Stimulated activated effector memory CD8-positive, alpha-beta T cell treated with anti-CD3 and anti-CD28 coated beads, Interleukin-12 subunit alpha, Interleukin-12 subunit beta, amount 100 ng/mL, for 72 hours (primary cell): ENCODE measurements at places on chromosomes 3 and 15.
A peak's percentile ranks its signal among the peaks of the same experiment; 100 is the strongest.

- no peak for DNase-seq
Observed at GRCh38 chr3:69126999-69127398, 4.6 kb upstream of the LMOD3 start.

DNA sequence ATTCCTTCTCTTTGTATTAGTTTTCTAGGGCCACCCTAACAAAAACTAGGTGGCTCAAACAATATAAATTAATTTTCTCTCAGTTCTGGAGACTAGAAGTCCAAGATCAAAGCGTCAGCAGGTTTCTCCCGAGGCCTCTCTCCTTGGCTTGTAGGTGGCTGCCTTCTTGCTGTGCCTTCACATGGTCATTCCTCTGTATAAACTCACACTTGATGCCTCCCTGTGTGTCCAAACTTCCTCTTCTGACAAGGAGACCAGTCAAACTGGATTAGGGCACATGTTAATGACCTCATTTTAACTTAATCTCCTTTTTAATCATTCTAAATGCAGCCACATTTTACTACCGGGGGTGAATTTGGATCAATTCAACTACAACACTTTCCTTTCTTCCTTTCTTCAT is 691.1 kb downstream of the DIPK2A start:
- DNase-seq = no peak

- DNase-seq = peak; percentile 18
Observed at GRCh38 chr15:90264671-90265070, 801 bp upstream of the NGRN start.

GRCh38 chr3:514192-514591 is 317.6 kb downstream of the CHL1 start:
- DNase-seq = no peak

DNA sequence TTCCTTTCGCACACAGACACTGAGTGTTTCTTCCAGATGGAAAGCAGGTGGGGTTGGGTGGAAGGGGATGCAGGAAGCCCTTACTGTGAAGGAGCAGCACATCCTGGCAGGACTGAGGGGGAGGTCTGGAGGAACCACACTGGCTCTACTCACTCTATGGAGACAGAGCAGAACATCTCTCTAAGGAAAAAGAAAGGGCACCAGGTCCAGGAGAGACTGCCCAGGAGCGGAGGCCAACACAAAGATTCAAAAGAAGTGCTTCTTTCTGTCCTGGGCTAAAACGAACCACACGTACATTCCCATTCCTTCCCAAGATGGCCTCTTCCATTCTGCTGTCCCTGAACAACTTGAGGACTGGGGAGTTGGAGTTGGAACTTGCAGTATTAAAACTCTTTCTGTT is 13.8 kb upstream of the VIPR1 start:
- DNase-seq = peak; percentile 30

GRCh38 chr15:85619992-85620689 is 174.6 kb downstream of the KLHL25 start:
- DNase-seq = no peak

DNA sequence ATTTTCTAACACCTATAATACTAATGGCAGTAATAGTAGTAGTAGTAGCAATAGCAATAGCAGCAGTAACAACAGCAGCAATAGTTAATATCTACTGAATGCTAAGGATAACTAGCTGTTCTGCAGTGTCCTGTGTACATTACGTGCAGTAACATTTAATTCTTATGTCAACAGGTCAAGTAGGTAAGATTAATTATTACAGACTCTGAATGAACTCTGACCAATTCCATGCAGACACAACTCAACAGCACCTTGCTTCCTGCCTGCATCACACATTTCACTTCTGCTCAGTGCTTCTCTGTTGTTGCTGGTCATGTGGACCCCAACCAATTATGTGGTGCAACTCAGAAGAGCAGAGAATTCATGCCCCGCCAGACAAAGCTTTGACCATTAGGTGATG is 39.9 kb upstream of the ARHGEF26 start:
- no peak for DNase-seq

DNA sequence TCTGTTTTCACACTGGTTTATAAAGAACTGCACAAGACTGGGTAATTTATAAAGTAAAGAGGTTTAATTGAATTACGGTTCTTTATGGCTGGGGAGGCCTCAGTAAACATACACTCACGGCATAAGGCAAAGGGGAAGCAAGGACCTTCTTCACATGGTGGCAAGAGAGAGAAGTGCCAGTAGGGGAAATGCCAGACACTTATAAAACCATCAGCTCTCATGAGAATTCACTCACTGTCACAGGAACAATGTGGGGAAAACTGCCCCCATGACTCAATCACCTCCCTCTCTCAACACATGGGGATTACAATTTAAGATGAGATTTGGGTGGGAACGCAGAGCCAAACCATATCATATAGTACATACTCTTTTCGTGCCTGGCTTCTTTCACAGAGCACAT is 42.4 kb downstream of the MAP2K1 start:
- DNase-seq = no peak

- DNase-seq = peak; percentile 26
Observed at GRCh38 chr3:124887177-124887931, at the start of gene ITGB5. TSS of gene ITGB5 (minus strand) at chr3:124887365. CDS start at chr3:124887000, 365 bp downstream.

DNA sequence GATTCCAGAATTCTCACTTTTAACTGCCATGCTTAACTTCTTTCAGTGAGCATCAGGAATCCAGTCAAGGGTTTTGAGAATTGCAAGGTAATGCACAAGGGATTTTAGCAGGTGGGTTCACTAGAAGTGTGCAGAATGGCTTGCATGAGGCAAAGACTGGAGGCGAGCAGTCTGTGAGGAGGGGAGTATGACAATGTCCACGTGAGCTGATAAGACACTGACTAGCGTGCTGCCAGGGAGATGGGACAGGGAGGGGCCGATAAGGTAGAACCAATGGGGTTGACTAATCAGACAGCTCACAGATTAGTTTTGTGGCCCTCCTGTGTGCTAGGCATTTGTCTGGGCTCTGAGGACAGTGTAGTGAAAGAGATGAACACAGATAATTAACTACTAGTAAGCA is 102.0 kb upstream of the DAZL start:
- DNase-seq = no peak

- DNase-seq = no peak
Observed at GRCh38 chr3:47421741-47422649, 41.2 kb downstream of the PTPN23 start.

DNA sequence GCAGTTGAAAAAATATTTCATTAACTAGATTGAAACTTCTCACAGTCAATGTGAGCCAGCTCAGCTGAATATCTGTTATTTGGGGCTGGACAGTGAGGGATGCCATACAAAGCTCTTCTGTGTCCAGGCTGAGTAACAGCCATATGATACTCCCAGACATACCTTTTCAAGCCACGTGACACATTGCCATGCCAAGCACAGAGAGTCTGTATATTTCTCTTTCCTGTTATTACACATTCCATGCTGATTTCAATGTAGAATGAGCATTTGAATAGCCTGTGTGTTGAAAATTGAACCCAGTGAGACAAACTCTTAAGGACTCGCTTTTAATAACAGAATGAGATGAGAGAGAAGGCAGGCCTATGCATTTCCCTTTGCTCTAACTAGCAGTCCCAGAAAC is 334.7 kb upstream of the RASGRP1 start:
- DNase-seq = no peak

GRCh38 chr15:80593486-80594030 is 101.6 kb upstream of the ABHD17C start:
- DNase-seq = no peak

DNA sequence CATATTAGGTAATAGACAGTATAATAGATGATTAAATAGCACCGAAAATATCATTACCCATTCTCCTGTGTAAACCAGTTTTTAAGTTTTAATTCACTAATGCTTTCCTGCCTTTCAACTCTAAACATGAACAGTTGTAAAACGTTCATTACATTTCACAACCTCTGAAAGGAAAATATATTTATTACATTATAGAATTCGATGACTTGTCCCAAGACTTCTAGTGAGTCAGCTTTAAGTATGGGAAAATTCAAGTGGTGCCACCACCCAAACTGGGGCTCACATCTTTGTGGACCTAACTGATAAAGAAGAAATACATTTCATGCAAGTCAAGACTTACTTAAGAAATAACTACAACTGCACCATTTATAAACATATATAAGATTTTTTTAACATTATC is 2.0 kb downstream of the TRIM59 start:
- no peak for DNase-seq

GRCh38 chr3:134536781-134537180 is 50.9 kb downstream of the CEP63 start:
- no peak for DNase-seq

DNA sequence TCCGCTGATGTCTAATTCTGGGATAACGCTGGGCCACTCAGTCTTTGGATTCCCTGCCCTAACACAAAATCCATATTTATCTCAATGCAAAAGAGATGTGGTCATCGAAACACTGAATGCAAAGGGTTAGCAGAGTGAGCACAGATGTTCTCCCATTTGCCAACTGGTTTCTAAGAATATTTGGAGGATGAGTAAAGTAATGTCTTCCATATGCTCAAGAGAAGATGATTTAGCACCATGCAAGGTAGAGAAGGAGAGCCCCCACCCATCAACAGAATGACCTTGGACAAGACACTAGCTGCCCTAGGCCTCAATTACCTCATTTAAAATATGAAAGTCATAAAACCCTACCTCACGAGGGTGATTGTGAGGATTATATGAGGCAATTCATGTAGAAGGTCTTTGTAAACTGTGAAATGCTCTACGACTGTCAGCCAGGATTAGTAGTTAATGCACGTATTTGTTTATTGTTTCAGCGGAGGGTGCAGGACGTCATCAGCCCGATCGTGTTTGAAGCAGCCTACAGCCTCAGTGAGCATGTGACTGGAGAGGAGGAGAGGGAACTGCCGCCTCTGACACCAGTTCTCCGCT is 232.9 kb upstream of the CTDSPL start:
- DNase-seq = no peak

- DNase-seq = no peak
Observed at GRCh38 chr3:98894791-98895576, 6.5 kb downstream of the DCBLD2 start.

DNA sequence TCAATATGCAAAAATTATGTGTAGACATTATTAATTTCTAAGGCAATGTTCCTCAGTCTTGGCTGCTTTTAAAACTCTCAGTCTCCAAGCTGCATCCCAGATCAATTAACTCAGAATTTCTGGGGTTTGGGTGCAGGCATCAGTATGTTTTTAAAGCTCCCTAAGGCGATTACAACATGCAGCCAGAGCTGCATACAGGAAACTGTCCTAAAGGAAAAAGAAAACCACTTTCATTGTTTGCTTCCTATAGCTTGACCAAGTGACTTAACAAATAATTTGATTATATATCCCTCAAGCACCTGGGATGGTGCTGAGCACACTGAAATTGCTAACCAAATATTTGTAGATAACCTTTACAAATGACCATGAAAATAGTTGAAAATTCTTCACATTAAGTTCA is 194.7 kb downstream of the DTWD1 start:
- DNase-seq = no peak

GRCh38 chr3:141853081-141853601 is 23.3 kb upstream of the ATP1B3 start:
- DNase-seq = no peak

DNA sequence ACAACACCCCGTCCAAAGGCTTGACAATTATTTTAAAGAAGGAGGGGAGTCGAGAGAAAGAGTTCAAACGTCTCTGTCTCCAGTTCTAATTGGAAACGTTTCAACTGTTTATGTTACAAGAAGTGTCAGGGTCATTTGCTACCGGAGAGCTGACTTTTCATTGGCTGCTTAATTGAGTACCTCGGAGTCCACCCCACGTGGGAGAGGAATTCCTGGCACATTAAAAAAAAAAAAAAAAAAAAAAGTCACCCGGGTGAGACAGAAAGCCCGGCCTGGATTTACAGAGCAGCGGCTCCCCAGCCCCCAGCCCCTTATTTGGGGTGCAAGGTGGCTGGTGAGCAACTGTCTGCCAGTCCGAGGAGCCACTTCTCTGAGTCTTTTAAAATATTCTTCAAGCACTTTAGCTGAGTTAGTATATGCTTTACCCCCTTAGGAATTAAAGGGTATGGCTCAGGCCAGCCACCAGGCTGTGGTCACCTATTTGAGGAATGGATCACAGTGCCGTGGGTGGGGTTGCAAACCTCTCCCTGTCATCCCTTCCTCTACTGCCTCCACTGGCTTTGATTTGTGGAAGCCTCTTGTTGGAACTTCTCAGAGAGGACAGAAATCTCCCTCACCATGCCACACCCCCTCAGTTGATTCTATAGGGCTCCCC is 3.9 kb upstream of the TLE3 start:
- DNase-seq = no peak

- no peak for DNase-seq
Observed at GRCh38 chr15:89837134-89837829, 22.6 kb upstream of the ANPEP start.

GRCh38 chr3:171690281-171690680 is 120.0 kb downstream of the PLD1 start:
- DNase-seq = no peak

- DNase-seq = no peak
Observed at GRCh38 chr3:138445236-138445635, 10.8 kb downstream of the ESYT3 start.

DNA sequence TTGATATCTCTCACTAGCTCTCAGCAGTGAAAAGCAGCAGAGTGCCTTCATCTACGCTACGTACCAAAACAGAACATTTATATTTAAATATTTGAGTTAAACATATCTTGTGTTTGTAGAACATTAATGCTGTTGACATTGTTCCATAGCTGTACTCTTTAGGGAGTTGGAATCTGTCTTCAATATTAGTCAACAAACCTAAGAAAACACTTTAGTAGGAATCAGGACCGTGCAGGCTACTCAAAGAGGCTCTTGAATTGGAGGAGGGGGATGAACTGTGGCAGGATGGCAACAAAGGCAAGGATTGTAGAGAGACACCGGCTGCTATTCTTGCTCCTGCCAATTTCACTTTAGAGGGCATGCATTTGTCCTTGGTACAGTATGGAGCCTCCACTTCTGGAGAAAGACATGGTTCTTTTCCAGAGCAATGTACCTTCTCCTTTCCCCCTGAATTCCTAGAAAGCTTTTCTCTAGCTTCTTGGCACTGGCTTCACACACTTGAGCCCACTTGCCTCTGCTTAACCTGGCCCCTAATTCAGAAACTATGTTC is 265.9 kb downstream of the CD47 start:
- no peak for DNase-seq

DNA sequence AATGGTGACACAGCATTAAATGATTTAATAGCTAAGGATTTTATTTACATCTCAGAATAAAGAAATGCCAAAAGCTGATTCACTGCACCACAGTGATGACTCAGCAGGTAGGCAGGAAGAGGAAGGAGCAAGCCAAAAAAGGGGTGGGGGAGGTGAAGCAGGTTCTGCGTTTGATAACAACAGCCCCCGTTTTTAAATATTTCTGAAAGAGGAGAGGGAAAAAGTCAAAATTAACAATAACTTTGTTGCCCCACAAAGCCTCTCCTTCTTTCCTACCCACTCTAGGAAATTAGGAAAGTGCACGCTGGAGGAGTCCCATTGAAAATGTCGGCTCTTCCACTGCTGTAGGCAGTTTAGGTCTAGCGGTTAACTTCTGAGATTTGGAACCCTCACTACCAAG is 9.9 kb upstream of the CCDC54 start:
- DNase-seq = no peak

- DNase-seq = no peak
Observed at GRCh38 chr3:46442576-46443530, 21.9 kb downstream of the LTF start.

- DNase-seq = no peak
Observed at GRCh38 chr15:80561500-80561899, 133.6 kb upstream of the ABHD17C start.

GRCh38 chr3:160486459-160486869 is 36.9 kb upstream of the TRIM59 start:
- DNase-seq = no peak

- DNase-seq = no peak
Observed at GRCh38 chr15:28096411-28096669, 2.8 kb downstream of the OCA2 start.
